T-helper 1 cell treated with Interleukin-12 subunit alpha and Interleukin-12 subunit beta and Interleukin-4 antibody, amounts not matched to agents 30 ng/mL and 1 ng/mL, for 36 hours (primary cell): ENCODE measurements at places on chromosomes 7 and 10. TPM values are rescaled to one million over a fixed set of nuclear protein-coding genes. Genes with fewer than 3 reads are reported as not detected.

IL2RA gene
- 459 and 464 TPM in 2 replicates for total RNA-seq

ZNF239 gene
- total RNA-seq: 0.96 and 1.4 TPM in 2 replicates

CCDC7 gene
- total RNA-seq: 12.9 and 13.6 TPM in 2 replicates

RFC2 gene
- 51.7 and 55.0 TPM in 2 replicates for total RNA-seq

CYP2C19 gene
- not detected in 2 replicates for total RNA-seq

SPDYE3 gene
- total RNA-seq: not detected in 2 replicates

PKD2L1 gene
- 0.20 and 0.24 TPM in 2 replicates for total RNA-seq

SYT15B gene
- total RNA-seq: 0.17 and 0.39 TPM in 2 replicates

PRKAR2B gene
- total RNA-seq: 0.63 and 1.1 TPM in 2 replicates

TMEM225B gene
- total RNA-seq: 1.4 and 1.6 TPM in 2 replicates

SFMBT2 gene
- 52.0 and 56.2 TPM in 2 replicates for total RNA-seq

PITX3 gene
- not detected in 2 replicates for total RNA-seq

SHTN1 gene
- total RNA-seq: 0.10 and 0.15 TPM in 2 replicates

CDHR3 gene
- 1.9 and 3.1 TPM in 2 replicates for total RNA-seq

SPOCK2 gene
- 341 and 344 TPM in 2 replicates for total RNA-seq

NUTM2D gene
- total RNA-seq: 2.4 and 3.2 TPM in 2 replicates

FGFR2 gene
- not detected in 2 replicates for total RNA-seq

KAZALD1 gene
- total RNA-seq: 0.34 and 0.47 TPM in 2 replicates

SLC18A2 gene
- total RNA-seq: not detected in 2 replicates

CYP26A1 gene
- not detected in 2 replicates for total RNA-seq

ARL3 gene
- total RNA-seq: 4.0 and 4.2 TPM in 2 replicates

FLNC gene
- total RNA-seq: 0.02 TPM in 1 of 2 replicates, not detected in the other

THSD7A gene
- total RNA-seq: not detected in 2 replicates

NXPH1 gene
- not detected in 2 replicates for total RNA-seq

FAM237B gene
- not detected in 2 replicates for total RNA-seq

AKR1C8 gene
- total RNA-seq: 1.4 and 1.9 TPM in 2 replicates

CLDN4 gene
- not detected in 2 replicates for total RNA-seq

ZNF655 gene
- total RNA-seq: 102 and 108 TPM in 2 replicates

PPA1 gene
- total RNA-seq: 187 and 192 TPM in 2 replicates

ACHE gene
- total RNA-seq: 0.17 and 0.42 TPM in 2 replicates

MYL10 gene
- not detected in 2 replicates for total RNA-seq

NUTM2A gene
- 0.12 and 0.80 TPM in 2 replicates for total RNA-seq

OGDHL gene
- total RNA-seq: 0.12 TPM in 1 of 2 replicates, not detected in the other

SLC13A1 gene
- not detected in 2 replicates for total RNA-seq

CCZ1B gene
- 84.4 and 87.0 TPM in 2 replicates for total RNA-seq

CALD1 gene
- 1.0 and 1.3 TPM in 2 replicates for total RNA-seq

KLLN gene
- 1.0 and 1.1 TPM in 2 replicates for total RNA-seq

FFAR4 gene
- total RNA-seq: not detected in 2 replicates

HECTD2 gene
- total RNA-seq: 1.7 and 2.9 TPM in 2 replicates

OR9A2 gene
- total RNA-seq: not detected in 2 replicates
